Left kidney (tissue), 8 donors: ENCODE measurements at places on chromosomes 5 and 9. TPM values are rescaled to one million over a fixed set of nuclear protein-coding genes. Genes with fewer than 3 reads are reported as not detected.

AMACR gene
- 105 TPM for polyA plus RNA-seq

DNA sequence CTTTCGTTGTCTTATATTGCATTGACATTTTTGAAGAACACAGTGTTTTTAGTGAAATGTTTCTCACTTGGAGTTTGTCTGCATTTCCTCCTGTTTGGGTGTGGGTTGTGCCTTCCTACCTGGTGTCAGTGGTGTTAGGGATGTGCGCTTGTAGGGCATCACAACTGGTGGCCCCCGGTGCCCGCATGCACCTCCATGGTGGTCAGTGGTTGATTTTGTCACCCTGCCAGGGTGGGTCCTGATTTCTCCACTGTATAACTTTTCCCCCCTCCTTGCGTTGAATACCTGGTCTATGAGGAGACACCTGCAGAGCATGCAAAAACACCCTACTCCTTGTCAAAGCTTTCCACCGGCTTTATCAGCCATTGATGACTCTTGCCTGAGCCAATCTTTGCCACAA lies 132.9 kb downstream of the BARX1 start:
- no peak for DNase-seq

PCDHA7 gene
- 0.35 TPM for polyA plus RNA-seq

DNA sequence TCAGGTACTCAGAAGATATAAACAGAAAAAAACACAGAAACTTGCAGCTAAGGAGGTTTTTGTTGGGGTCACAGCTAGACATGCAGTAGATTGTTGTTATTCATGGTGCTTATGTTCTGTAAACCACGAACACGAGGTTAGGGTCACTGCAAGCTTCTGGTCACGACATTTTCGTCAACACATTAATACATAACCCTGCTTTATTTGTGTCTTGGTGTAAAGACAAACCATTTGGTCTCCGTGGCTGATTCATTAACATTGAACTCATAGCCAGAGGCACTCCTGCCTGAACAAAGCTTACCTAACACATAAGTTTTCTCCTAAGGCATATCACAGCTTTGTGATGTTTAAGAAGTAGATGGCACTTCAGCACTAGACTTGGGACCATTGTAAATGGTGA lies 16.9 kb downstream of the TEK start:
- DNase-seq, result no peak

PCDHGA1 gene
- 1.1 TPM for polyA plus RNA-seq

INSL4 gene
- not detected for polyA plus RNA-seq

SLC36A2 gene
- polyA plus RNA-seq, result 21.0 TPM

GRCh38 chr9:121434969-121435368 lies 64.7 kb downstream of the GGTA1 start:
- DNase-seq, result no peak

CAMK4 gene
- 6.1 TPM for polyA plus RNA-seq

DNA sequence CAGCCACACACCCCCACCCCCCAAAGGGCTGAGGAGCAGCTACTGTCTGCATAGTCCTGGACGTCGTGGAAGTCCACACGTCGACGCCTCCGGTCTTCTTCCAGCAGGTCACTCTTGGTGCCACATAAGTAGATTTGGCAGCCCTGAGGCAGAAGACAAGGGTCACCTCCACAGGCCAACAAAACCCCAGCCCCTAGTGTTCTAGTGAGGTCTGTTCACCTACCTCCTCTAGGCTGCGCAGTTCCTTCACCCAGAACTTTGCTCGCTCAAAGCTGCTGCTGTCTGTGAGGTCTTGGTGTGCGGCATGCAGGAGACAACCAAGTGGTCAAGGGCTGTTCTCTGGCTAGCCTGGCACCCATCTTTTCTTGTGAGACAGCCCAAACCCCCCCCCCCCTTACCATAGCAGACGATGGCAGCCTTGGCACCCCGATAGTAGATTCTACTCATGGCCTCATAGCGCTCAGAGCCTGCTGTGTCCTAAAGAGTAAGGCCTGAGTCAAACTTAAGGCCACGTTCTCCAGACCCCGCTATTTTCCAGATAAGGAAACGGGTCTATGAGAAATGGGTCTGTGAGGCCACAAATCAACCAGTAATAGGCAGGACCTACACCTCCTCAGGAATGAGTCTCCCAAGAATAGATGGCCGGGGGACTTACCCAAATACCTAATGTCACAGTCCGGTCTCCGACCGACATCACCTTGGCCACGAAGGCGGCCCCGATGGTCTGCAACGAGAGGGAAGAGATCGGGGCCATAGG lies 987 bp downstream of the RAB24 start:
- DNase-seq, result no peak

GRCh38 chr9:38088006-38088925 lies 19.2 kb upstream of the SHB start:
- DNase-seq, result peak; percentile 61

GRCh38 chr5:448061-448765 lies 5.2 kb downstream of the EXOC3 start:
- DNase-seq, result no peak

DNA sequence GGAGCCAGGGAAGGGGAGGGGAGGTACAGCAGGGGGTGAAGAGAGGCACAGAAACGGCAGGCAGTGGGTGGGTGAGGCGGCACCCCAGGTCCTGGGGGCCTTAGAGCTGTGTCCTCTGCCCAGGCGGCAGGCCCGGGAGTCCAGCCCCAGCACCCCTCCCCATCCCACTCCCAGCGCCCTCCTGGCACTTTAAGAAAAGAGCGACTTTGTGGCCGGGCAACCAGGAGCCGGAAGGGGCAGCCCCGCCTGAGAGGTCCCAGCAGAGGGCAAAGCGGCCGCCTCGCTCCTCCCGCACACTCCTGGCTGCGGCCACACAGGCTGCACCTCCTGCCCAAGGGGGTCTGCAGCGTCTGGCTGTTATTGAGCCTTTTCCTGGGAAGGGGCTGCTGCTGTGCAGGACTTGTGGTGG lies 42.6 kb downstream of the NACC2 start:
- DNase-seq, result no peak

TAF11L10 gene
- not detected for polyA plus RNA-seq

DNA sequence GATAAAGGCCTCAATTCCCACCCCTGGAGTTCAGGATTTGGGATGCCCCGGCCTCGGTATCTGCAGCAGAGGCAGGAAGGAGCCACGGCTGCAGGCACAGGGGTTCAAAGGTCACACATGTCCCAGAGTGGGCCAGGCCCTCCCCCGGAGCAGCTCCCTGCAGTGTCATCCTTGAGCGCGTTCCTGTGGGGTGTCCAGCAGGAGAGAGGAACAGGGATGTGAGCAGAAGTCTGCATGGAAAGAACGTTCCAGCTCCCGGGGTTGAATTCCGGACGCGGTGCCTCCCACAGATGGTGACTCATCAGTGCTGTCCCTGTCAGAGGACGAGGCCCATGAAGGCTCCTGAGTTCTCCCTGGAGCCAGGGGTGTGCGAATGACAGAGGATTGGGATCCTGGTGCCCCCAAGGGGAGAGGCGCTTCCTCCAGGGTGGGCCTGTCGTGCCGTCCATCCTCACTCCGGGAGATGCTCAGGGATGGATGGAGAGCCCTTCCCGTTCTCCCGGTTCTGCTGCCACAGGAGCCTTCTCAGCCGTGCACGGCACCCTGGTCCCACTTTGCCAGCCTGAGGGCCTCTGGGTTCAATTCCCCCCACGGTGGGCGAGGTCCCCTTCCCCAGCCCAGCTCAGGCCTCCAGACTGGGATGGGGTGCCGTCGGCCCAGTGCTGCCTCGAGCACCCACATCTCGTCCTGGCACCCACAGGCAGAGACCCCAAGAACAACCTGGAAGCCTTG lies 3.1 kb downstream of the LCN1 start:
- DNase-seq, result no peak

FGF10 gene
- 8.7 TPM for polyA plus RNA-seq

DNA sequence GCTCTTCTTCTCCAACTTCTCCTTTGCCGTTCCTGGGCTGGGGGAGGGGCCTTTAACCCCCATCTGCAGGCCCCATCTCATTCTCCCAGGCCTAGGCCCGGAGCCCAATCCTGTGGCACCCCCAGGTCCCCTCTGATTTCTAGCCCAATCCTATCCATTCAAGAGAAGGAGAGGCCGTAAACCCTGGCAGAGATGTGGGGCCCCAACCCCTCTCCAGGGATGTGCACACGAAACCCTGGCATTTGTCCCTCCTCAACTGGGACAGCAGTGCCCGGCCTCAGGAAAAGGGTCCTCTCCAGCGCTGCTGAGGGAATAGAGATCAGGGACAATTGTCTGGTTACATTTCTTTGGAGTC lies 24.2 kb upstream of the ADAMTS2 start:
- DNase-seq, result no peak

C8G gene
- 0.42 TPM for polyA plus RNA-seq

GTF3C4 gene
- polyA plus RNA-seq, result 30.0 TPM

DNA sequence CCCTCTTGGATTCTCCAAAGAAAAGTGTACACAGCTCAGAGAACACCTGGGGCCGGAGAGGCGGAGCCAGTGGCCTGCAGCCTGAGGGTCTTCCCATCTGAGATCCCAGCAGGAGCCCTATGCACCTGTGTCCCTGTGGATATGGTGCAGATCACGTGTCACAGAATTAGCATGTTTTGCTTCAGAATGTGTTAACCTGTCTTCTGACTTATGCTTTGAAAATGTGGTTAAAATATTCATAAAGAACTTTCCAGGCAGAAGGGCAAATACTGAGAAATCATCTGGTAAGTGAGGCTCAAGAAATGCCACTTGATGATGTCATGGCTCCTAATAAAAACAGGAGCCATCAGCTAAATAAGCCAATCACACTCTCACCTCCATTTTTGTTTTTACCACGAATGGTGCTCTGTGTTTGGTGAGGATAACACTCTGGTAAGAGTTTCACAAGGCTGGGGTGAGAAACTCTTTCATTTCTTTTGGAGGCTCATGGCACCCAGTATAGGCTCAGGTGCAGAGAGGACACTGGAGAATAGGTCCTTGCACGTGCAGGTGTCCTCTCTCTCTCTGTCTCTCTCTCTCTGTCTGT lies 279.8 kb downstream of the FSTL4 start:
- no peak for DNase-seq

TIFAB gene
- 0.08 TPM for polyA plus RNA-seq

- no peak for DNase-seq
Measured at GRCh38 chr5:168117469-168117868, 174.0 kb upstream of the WWC1 start.

RASEF gene
- 8.5 TPM for polyA plus RNA-seq
